ENCODE measurements at places on chromosomes 1 and 21.

- DNase-seq: no peak
Observed at GRCh38 chr21:45516671-45517151, 25.5 kb downstream of the SLC19A1 start.

GRCh38 chr1:62601457-62601856 is 4.1 kb downstream of the ANGPTL3 start:
- no peak for DNase-seq

GRCh38 chr1:57736940-57737339 is 313.1 kb upstream of the DAB1 start:
- no peak for DNase-seq

GRCh38 chr1:2178875-2179274 is 15.7 kb downstream of the FAAP20 start:
- no peak for DNase-seq

DNA sequence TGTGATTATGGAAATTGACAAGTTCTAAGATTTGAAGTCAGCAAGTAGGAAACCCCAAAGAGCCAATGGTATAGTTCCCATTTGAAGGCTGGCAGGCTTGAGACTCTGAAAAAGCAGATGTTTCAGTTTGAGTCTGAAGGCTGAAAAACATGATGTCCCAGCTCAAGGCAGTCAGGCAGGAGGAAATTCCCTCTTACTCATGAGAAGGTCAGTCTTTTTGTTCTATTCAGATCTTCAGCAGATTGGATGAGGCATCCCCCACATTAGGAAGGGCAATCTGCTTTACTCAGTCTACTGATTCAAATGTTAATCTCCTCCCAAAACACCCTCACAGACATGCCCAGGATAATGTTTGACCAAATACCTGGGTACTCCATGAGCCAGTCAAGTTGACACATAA is 372.5 kb upstream of the ST6GALNAC5 start:
- no peak for DNase-seq

DNA sequence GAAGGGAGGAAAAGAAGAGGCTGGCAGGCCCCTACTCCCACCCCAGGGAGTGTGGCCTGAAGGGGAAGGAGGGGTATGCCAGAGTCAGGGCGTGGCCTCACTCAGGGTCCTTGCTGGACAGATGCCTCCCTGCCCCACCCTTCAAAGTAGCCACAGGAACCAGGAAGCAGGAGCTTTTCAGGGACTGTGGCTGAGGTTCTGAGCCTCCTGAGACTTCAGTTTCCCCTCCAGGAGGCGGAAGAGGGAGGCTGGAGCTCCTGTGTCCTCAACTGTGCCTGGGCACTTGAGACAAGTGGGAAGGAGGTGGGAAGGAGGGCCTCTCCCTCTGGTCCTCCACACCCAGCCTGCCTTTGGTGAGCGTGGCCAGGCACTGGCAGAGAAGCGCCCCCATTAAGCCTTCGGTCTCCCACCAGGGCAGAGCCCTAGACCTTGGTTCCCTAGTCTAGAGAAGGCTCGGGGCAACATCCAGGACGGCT is 5.3 kb downstream of the CELSR2 start:
- no peak for DNase-seq

GRCh38 chr1:241829468-241829867 is 18.5 kb upstream of the EXO1 start:
- no peak for DNase-seq

DNA sequence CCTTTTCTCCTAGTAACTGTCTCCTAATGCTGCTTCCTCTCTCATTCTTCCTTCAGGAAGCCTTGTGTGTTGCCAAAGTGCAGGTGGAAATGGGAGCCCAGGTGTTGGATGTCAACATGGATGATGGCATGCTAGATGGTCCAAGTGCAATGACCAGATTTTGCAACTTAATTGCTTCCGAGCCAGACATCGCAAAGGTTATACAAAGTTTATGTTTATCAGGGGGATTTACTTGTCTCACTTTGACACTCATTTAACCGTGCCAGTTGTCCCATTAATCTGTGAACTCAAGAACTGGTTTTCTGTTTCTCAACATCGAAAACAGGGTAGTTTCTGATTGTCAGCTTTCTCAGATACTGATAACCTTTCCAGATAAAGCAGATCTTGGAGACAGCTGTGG is 40.4 kb downstream of the MTR start:
- DNase-seq: no peak

- DNase-seq: no peak
Observed at GRCh38 chr1:30636621-30637020, 86.8 kb downstream of the MATN1 start.

- DNase-seq: no peak
Observed at GRCh38 chr1:89962024-89962741, 32.7 kb upstream of the ZNF326 start.

DNA sequence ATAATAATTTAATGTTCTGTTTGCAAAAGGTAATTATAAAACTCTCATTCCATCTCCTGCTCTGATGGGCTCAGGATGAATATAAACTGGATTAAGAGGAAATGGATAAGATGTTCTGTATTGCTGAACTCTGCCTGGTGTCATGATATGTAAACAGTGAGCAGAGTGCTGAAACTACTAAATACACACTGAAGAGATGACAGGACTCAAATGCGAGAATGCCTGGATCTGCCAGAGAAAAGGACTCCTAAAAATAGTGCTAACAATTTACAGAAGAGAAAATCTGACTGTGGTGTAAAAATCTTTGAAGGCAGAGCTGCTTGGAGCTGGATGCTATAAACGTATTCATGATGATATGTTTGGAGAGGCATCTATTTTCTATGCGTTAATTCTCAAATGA is 303.2 kb downstream of the RWDD3 start:
- DNase-seq: no peak

- no peak for DNase-seq
Observed at GRCh38 chr1:145994391-145995120, 1.8 kb downstream of the TXNIP start.

GRCh38 chr1:228207381-228207810 is 448 bp upstream of the OBSCN start:
- no peak for DNase-seq

- DNase-seq: no peak
Observed at GRCh38 chr1:108049178-108049819, 84.3 kb upstream of the VAV3 start.

- no peak for DNase-seq
Observed at GRCh38 chr1:1567152-1567875, 7.3 kb downstream of the SSU72 start.

GRCh38 chr1:6958407-6959030 is 173.3 kb downstream of the CAMTA1 start:
- no peak for DNase-seq

GRCh38 chr21:44382536-44382935 is 29.1 kb downstream of the TRPM2 start:
- DNase-seq: no peak

DNA sequence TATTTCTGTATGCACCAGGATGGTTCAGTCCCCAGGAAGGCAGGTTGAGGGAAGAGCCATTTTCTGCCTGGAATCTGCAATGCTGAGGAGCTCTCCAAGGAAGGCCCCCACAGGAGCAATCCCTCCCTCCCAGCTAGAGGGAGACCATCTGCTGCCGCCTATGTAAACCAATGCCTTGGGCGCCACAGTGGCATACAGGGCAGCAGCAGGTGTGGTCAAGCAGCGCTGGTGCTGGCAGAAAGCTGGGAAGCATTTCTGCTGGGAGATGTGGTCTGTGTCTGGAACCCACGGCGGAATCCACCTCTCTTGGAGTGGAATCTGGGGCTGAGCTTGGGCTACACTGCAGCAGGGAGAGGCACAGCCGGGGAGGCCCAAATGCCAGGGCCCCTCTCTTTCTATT is 283.3 kb downstream of the RRAGC start:
- DNase-seq: no peak
